Type B pancreatic cell (in vitro differentiated cells): ENCODE measurements at places on chromosomes 2 and 18. TPM values are rescaled to one million over a fixed set of nuclear protein-coding genes. Genes with fewer than 3 reads are reported as not detected.

DNA sequence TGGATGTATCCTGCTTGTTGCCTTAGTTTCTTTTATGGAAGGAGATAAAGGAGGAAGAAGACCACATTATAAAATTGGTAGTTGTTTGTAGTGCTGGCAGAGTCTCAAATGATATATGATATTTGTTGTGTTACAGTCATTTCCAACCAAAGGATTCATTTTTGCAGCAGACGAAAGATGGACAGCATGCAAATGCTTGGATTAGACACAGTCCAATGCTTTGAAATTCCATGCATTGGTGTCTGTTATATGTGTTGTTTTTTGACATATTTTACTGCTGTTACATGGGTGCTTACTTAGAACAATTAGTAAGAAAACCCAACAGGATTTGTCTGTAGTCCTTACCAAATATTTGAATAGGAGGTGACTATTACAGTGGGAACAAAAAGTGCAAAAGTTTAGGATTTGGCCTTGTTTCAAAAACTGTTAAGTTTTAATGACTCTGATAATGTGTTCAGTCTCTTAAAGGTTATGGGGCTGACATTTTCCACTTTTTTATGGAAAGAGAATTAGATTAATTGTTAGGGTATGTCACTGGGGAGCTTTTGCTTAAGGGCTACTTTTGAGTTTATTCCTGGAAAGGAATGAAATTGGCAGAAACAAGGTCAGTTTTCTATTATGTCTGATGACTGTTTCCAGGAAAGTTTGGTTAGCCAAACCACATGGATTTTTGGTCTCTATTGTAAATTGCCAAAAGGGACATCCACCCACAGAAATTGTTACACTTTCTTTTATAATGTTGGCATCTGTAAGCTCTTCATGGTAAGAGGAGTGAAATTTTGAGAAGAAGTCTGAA lies 229.4 kb upstream of the MMADHC start:
- no peak for DNase-seq
- H3K27me3 ChIP-seq: no peaks in the 10 kb centered on the region
- no peak overlapping the region for H3K4me3 ChIP-seq
- H3K27ac ChIP-seq: no peak overlapping the region
- peaks cover 4% of the 10 kb centered on the region for H3K4me1 ChIP-seq
- no peaks in the 10 kb centered on the region for H3K36me3 ChIP-seq

MAL gene
- 205 and 250 TPM in 2 replicates for total RNA-seq

RFX8 gene
- total RNA-seq: 1.1 TPM in 1 of 2 replicates, not detected in the other

TMEM37 gene
- total RNA-seq: 11.8 and 16.4 TPM in 2 replicates

DNA sequence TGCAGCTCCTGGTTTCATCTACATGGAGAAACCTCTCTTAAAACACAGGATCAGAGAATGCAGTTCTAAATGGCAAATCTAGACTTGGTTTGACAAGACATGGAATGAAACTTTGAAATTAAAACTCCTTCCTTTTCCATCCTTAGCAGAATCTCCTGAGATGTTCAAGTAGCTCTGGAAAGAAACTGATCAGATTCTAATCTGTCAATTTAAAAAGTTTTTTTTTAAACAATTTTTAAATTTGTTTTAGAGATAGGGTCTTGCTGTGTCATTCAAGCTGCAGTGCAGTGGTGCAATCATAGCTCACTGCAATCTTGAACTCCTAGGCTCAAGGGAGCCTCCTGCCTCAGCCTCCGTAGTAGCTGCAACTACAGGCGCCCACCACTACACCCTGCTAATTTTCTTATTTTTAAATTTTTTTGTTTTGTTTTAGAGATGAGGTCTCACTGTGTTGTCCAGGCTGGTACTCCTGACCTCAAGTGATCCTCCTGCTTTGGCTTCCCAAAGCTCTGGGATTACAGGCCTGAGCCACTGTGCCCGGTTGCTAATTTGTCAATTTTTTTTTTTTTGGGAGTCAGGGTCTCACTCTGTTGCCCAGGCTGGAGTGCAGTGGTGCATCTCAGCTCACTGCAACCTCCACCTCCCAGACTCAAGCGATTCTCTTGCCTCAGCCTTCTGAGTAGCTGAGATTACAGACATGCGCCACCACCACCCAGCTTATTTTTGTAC lies 216.7 kb downstream of the TGIF1 start:
- H3K4me3 ChIP-seq: peak overlapping the region; percentile 83
- DNase-seq: no peak
- H3K36me3 ChIP-seq: no peaks in the 10 kb centered on the region
- peak overlapping the region; percentile 85 for H3K27ac ChIP-seq
- H3K4me1 ChIP-seq: peaks cover 38% of the 10 kb centered on the region
- no peaks in the 10 kb centered on the region for H3K27me3 ChIP-seq

LDLRAD4 gene
- total RNA-seq: 0.88 and 2.4 TPM in 2 replicates

GRCh38 chr2:144280009-144280408 lies 239.9 kb downstream of the ZEB2 start:
- H3K27ac ChIP-seq: no peak overlapping the region
- H3K4me1 ChIP-seq: no peaks in the 10 kb centered on the region
- no peak overlapping the region for H3K4me3 ChIP-seq
- H3K27me3 ChIP-seq: no peaks in the 10 kb centered on the region
- no peak for DNase-seq

IL18RAP gene
- 1.2 and 2.5 TPM in 2 replicates for total RNA-seq

DNA sequence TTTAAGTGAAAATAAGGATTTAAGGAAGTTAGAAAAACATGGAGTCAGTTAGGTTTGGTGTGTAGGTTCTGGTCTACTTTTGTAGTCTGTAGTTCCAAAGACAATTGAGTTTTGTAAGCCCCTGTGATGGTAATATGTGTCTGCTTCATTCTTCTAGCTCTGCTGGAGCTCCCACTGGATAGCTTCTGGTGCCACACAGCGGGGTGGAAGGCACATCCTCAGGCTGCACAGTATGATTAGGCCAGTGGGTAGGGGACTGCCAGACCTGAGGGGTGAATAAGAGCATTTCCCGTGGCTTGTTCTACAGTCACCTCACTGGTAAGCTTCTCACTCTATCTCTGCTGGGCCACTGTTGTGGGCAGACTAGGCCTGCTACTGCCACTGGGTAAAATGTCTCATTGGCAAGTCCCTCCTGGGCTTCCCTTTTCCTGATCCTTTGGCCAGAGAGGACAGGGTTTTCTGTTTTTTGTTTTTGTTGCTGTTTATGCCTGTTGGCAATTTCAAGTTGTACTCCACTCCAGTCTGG lies 44.5 kb downstream of the TMEM131 start:
- peaks cover 12% of the 10 kb centered on the region for H3K36me3 ChIP-seq
- H3K4me1 ChIP-seq: peaks cover 8% of the 10 kb centered on the region
- no peaks in the 10 kb centered on the region for H3K27me3 ChIP-seq
- no peak overlapping the region for H3K27ac ChIP-seq

DNAH7 gene
- total RNA-seq: 1.4 and 7.5 TPM in 2 replicates

- H3K27me3 ChIP-seq: peaks cover 10% of the 10 kb centered on the region
- no peak overlapping the region for H3K27ac ChIP-seq
- DNase-seq: no peak
- no peak overlapping the region for H3K4me3 ChIP-seq
- no peaks in the 10 kb centered on the region for H3K4me1 ChIP-seq
Measured at GRCh38 chr2:31784868-31785267, 204.1 kb upstream of the SRD5A2 start.

ZSWIM2 gene
- not detected in 2 replicates for total RNA-seq

RAB6C gene
- total RNA-seq: 0.29 and 0.50 TPM in 2 replicates

CDKL4 gene
- 0.57 and 1.8 TPM in 2 replicates for total RNA-seq

DNA sequence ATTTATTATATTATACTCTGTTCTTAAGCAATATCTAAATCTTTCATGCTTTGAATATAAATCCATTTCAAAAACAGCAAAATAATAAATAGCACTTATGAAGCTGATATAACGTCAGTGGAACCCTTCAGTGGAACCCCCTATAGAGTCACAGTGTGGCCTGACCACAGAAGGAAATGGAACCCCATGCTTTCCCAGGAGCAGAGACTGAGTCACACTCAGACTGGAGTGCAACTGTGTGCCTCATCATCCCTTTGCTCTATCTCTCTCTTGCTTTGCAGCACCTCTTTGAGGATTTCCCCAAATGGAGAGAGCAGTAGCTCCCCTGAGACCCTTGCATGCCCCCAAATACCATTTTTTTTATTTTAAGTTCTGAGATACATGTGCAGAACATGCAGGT lies 13.1 kb downstream of the NXPH2 start:
- no peak overlapping the region for H3K27ac ChIP-seq
- peaks cover 9% of the 10 kb centered on the region for H3K27me3 ChIP-seq
- no peaks in the 10 kb centered on the region for H3K36me3 ChIP-seq
- H3K4me3 ChIP-seq: no peak overlapping the region

BCL2L11 gene
- total RNA-seq: 28.7 and 29.2 TPM in 2 replicates

DNA sequence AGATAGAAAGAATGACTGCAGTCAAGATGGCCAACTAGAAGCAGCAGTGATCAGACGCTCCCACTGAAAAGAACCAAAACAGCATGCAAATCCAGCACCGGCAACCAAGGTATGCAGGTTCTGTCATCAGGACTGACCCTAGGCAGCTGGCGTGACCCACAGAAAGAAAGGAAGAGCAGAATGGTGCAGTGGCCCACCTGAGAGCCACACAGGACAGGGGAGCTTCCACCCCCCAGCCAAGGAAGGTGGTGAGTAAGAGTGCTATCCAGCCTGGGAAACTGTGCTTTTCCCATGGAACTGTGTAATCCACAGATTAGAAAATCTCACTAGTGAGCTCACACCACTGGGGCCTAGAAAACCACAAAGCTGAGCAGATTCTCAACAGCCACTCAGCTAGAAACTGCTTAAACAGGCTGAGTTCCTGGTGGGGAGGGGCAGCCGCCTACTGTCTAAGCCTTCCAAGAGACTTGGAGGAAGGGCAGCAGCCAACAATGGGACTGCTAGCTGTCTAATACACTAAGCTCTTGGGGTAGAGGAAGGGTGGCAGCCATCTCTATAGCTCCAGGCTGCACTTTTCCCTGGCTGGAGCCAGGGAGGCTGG lies 127.9 kb downstream of the EVA1A start:
- H3K36me3 ChIP-seq: no peaks in the 10 kb centered on the region
- H3K27ac ChIP-seq: no peak overlapping the region
- peaks cover 23% of the 10 kb centered on the region for H3K4me1 ChIP-seq

GRCh38 chr2:201990069-201990468 lies 43.6 kb upstream of the FZD7 start:
- no peaks in the 10 kb centered on the region for H3K36me3 ChIP-seq
- no peak overlapping the region for H3K27ac ChIP-seq
- peaks cover 43% of the 10 kb centered on the region for H3K4me1 ChIP-seq
- H3K4me3 ChIP-seq: no peak overlapping the region
- H3K27me3 ChIP-seq: no peaks in the 10 kb centered on the region
- no peak for DNase-seq

DNA sequence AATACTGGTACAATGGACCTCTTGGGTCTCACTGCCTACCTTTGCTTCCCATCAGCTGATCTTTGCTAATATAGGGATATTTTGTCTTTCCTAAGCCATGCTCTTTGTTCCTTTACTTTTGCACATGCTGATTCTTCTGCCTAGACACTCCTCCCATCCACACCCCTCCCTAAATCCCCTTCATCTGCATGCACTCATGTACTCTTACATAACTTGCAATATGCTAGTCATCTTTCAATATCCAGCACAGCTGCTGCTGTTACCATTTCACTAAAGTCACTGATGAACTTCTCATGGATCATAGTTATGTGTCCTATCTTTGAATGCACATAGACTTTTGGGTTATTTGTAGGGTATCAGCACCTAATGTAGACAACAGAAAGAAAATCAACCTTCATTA lies 18.5 kb upstream of the DTNA start:
- H3K27me3 ChIP-seq: no peaks in the 10 kb centered on the region
- H3K4me1 ChIP-seq: peaks cover 12% of the 10 kb centered on the region
- no peaks in the 10 kb centered on the region for H3K36me3 ChIP-seq
- H3K4me3 ChIP-seq: no peak overlapping the region
- H3K27ac ChIP-seq: no peak overlapping the region
- DNase-seq: no peak

C1QL2 gene
- 1.1 and 1.8 TPM in 2 replicates for total RNA-seq

MEP1B gene
- 1.7 and 2.7 TPM in 2 replicates for total RNA-seq

SLC23A3 gene
- total RNA-seq: 5.5 and 6.1 TPM in 2 replicates

- DNase-seq: no peak
- peaks cover 33% of the 10 kb centered on the region for H3K27me3 ChIP-seq
- peaks cover 29% of the 10 kb centered on the region for H3K4me1 ChIP-seq
- peak overlapping the region; percentile 91 for H3K4me3 ChIP-seq
- peaks cover 30% of the 10 kb centered on the region for H3K36me3 ChIP-seq
Measured at GRCh38 chr2:237629188-237629534, 1.8 kb downstream of the LRRFIP1 start.

DNA sequence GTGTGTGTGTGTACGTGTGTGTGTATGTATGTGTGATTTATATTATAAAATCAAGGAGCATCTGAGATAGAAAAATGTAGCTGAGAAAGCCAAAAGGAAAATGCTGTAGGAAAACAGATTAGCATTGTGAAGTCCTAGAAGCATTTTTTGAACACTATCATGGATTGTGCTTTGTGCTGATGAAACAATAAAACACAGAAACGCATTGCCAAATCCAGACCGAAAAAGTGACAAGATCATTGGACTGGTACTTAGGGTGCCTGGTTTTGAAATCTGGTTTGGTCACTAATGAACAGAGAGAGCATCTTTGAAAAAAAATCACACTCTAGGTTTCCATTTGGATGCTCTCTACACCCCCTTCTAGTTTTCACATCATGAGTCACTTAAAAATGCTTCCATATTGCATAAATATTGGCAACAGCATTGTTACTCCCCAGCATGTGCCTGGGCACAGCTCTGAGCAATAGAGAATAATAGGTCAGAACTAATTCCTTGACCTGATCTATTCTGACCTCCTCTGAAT lies 214.6 kb upstream of the LRRTM1 start:
- H3K36me3 ChIP-seq: no peaks in the 10 kb centered on the region
- no peak overlapping the region for H3K27ac ChIP-seq
- no peak overlapping the region for H3K4me3 ChIP-seq
- DNase-seq: no peak

DNA sequence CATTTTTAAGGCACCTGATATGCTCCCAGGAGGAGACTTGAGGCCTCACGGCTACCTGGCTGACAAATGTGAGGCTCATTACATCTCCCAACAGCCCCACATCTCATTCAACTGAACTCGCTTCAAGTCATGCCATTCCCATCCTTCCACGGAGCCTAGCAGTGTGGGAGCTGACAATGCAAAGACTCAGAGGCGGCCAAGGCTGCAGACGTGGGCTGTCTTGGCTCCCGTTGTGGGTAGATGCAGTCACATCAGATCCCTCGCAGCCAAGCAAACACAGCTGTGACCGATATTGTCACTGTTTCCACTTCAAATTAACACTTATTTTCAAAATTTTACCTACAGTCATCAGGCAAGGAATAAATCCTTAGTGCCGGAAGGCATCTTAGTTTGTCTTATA lies 64.0 kb upstream of the TRIB2 start:
- no peak for DNase-seq
- H3K27ac ChIP-seq: no peak overlapping the region
- peaks cover 7% of the 10 kb centered on the region for H3K27me3 ChIP-seq

PCARE gene
- total RNA-seq: not detected in 2 replicates

DNA sequence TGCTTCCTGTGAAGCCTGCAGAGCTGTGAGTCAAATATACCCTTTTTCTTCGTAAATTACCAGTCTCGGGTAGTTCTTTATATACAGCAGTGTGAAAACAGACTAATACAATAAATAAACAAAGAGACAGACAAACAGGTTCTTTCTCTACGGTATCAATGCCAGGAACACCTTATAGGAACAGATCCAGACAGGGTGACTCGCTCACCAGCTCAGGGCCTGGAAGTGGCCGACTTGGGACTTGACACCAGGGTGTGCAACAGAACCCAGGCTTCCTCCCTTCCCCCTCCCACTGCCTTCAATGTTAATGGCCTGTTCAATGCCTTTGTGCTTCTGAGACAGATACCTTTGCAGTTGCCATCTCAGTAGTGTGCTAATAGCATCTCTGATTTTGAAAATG lies 309.5 kb downstream of the ALK start:
- H3K27ac ChIP-seq: no peak overlapping the region
- DNase-seq: no peak
- no peak overlapping the region for H3K4me3 ChIP-seq
- H3K36me3 ChIP-seq: peaks cover 3% of the 10 kb centered on the region

SEMA4C gene
- 45.5 and 58.1 TPM in 2 replicates for total RNA-seq
